Psoas muscle (tissue), 8 donors: ENCODE measurements at places on chromosomes 7 and 10. TPM values are rescaled to one million over a fixed set of nuclear protein-coding genes. Genes with fewer than 3 reads are reported as not detected.

The FEZF1 gene
- polyA plus RNA-seq = not detected

The IFIT1B gene
- polyA plus RNA-seq = not detected

- no peak for DNase-seq
Observed at GRCh38 chr10:103708627-103709288, 146.6 kb downstream of the SH3PXD2A start.

The SPDYE11 gene
- polyA plus RNA-seq = not detected

The ZC3HAV1L gene
- polyA plus RNA-seq = 0.18 TPM

GRCh38 chr10:4678023-4678950 is 147.7 kb upstream of the AKR1E2 start:
- no peak for DNase-seq

- DNase-seq = no peak
Observed at GRCh38 chr10:76067447-76067846, 636.0 kb downstream of the LRMDA start.

The HABP2 gene
- 0.03 TPM for polyA plus RNA-seq

The SPDYE9 gene
- not detected for polyA plus RNA-seq

The TMEM229A gene
- not detected for polyA plus RNA-seq

- no peak for DNase-seq
Observed at GRCh38 chr7:143316492-143316891, 581 bp downstream of the CLCN1 start.

The LIMK1 gene
- polyA plus RNA-seq = 12.0 TPM

GRCh38 chr7:34354011-34354410 is 304.0 kb upstream of the NPSR1 start:
- no peak for DNase-seq
